Uterus (tissue), 4 donors: ENCODE measurements at places on chromosomes 2 and 18. TPM values are rescaled to one million over a fixed set of nuclear protein-coding genes. Genes with fewer than 3 reads are reported as not detected.

DNA sequence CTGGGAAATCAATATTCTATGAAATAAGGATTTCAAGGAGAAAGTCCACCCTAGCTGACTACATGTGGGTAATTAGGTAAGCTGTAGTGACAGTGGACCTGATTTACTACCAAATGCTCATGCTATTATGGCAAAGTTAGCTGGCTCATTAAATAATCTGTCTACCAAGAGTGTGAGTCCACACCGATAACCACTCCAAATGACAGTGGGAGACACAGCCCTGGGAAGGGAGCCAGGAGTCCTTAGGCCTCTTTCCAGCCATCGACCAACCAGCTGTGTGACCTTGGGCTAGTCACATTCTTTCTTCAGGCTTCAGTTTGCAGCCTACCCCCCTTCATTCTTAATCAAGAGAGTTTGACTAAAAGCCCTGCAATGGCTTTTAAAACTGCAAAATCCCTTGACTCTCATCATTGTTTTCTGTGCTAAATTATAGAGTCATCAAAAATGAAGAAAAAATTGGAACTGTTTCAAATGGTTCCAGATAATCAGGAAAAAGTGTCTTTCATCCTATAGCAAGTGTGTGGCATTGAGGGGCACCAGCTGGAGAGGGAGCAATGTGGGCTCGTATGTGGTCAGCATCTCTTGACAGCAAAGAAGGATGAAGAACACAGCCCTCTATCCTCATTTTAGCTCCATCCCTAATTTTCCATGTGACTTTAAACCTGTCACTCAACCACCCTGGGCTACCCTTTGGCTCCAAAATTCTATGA is 45.6 kb upstream of the SLC14A2 start:
- no peak overlapping the region for H3K4me3 ChIP-seq
- H3K27me3 ChIP-seq: no peaks in the 10 kb centered on the region
- no peak for DNase-seq
- H3K27ac ChIP-seq: no peak overlapping the region
- H3K36me3 ChIP-seq: no peaks in the 10 kb centered on the region

DNA sequence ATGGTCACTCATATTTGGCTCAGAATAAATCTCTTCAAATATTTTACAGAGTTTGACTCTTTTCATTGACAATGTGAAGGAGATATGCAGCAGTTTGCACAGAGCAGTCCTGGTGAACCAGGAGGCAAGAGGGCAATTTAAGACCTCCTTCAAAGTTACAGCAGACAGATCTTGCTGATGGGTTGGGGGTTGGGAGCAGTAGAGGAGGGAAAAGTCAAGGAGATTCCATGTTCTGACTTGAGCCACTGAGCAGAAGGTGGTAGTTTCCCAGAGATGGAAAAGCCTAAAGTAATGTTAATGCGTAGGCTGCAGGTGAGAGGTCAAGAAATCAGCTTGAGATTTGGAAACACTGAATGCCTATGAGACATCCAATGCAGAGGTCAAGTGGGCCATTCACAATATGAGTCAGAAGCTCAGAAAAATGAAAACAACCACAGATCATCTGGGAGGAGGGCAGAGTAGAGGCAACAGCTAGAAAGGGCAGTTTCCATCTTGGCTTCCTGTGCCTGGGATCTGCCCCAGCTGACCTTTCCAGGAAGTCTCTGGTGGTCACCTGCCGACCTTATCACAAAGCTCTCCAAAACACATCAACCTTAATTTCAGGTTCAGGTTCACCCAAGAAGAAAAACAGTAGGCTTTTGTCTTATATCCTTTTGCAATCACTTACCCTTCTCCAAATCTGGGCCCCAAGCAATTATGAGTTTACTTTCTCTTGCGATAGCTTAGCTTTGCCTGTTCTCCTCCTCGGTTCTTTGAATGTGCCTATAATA is 197.5 kb upstream of the ARL4C start:
- no peaks in the 10 kb centered on the region for H3K4me1 ChIP-seq
- H3K4me3 ChIP-seq: no peak overlapping the region
- H3K27ac ChIP-seq: no peak overlapping the region
- H3K36me3 ChIP-seq: no peaks in the 10 kb centered on the region
- DNase-seq: no peak

DNA sequence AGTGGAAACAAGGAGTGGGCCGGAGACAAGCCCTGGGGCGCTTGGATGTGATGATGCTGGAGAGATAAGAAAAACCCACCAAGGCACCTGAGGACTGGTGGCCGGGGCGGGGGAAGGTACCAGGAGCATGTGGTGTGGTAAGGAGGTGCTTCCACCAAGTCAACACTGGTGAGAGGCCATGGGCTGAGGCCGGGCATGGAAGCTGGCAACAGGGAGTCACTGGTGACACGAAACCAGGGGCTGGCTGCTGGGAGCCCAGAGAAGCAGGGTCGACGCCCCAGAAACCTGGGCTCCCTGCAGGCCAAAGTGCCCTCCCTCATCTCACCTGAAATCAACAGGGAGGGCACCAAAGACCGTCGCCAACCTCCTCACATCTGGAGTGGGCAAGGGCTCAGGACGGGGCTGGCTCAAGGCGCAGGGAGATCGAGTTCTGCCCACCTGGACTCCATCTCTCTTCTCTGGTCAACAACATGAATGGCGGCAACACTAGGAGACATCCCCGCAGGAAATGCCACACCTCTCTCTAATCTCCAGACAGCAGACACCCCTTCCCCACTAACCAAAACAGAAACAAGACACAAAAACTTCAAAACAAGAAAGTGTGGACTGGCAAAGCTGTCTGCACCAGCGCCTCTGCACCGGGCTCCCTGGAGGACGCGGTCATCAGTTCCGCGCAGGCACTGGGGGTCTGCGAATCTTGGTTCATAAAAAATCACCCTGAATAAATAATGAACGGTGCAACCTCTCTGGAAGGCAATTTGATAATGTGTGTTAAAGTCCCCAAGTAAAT is 185.5 kb downstream of the HDAC4 start:
- no peak overlapping the region for H3K4me3 ChIP-seq
- no peaks in the 10 kb centered on the region for H3K27me3 ChIP-seq
- H3K4me1 ChIP-seq: peaks cover 12% of the 10 kb centered on the region

- H3K27me3 ChIP-seq: no peaks in the 10 kb centered on the region
- no peak overlapping the region for H3K4me3 ChIP-seq
- no peak for DNase-seq
- H3K36me3 ChIP-seq: no peaks in the 10 kb centered on the region
- peaks cover 18% of the 10 kb centered on the region for H3K4me1 ChIP-seq
- peak overlapping the region; percentile 82 for H3K27ac ChIP-seq
Measured at GRCh38 chr2:43326101-43326825, 99.9 kb upstream of the ZFP36L2 start.

DNA sequence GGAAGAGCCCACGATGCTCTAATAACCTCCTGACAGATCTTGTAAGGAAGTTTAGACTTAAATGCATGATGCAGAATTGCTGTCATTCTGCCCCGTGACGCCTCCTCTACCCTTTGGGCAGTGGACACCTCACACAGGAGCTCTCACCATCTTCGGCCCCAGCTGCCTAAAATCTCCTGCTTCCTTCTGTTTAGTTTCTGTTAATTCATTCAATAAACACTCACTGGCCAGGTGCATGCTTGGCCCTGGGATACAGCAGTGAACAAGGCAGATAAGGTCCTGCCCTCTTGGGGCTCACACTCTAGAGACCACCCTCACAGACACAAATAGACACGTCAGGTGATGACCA is 81.1 kb downstream of the SEPTIN10 start:
- no peaks in the 10 kb centered on the region for H3K4me1 ChIP-seq
- H3K27ac ChIP-seq: no peak overlapping the region
- H3K27me3 ChIP-seq: no peaks in the 10 kb centered on the region

DNA sequence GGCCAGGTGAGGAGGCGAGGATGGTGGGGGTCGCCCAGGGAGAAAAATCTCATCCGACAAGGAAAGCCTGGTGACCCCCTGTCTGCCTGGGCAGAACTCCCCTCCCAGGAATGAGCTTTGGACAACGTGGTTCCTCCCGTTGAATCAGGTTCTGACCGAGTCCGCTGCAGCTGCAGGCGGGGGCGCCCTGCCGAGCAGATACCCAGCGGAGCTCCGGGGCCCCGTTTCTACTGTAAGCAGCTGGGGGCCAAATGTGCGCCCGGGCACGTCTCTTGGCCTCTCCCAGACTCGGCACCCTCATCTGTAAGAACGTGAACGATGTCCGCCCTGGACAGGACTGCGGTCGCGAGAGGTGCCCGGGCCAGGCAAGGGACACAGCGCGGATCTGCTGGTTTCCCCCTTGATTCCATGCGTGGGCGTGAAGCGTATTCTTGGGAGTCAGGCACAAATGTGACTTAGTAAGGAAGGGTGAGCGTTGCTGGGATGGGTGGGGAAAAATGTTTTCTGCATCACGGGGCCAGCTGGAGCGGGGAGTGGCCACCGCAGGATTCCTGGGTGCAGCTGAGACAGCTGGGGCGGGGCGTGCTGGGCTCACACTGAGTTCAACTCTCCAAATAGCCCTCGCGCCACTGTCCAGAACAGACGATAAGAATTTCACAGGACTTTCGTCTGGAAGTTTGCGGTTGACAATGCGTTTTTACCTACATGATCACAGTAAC is 20.2 kb upstream of the TUBB6 start:
- H3K27ac ChIP-seq: peak overlapping the region; percentile 78
- H3K4me3 ChIP-seq: peak overlapping the region; percentile 36
- H3K36me3 ChIP-seq: no peaks in the 10 kb centered on the region
- no peaks in the 10 kb centered on the region for H3K27me3 ChIP-seq

GRCh38 chr2:159148901-159149300 is 137.6 kb downstream of the WDSUB1 start:
- H3K4me1 ChIP-seq: no peaks in the 10 kb centered on the region
- H3K36me3 ChIP-seq: no peaks in the 10 kb centered on the region
- no peaks in the 10 kb centered on the region for H3K27me3 ChIP-seq
- H3K4me3 ChIP-seq: no peak overlapping the region
- no peak for DNase-seq
- H3K27ac ChIP-seq: no peak overlapping the region

GRCh38 chr2:54503192-54503591 is 47.1 kb downstream of the SPTBN1 start:
- no peak overlapping the region for H3K27ac ChIP-seq
- H3K36me3 ChIP-seq: no peaks in the 10 kb centered on the region
- H3K4me3 ChIP-seq: no peak overlapping the region
- no peaks in the 10 kb centered on the region for H3K27me3 ChIP-seq
- H3K4me1 ChIP-seq: peaks cover 11% of the 10 kb centered on the region
- no peak for DNase-seq

DNA sequence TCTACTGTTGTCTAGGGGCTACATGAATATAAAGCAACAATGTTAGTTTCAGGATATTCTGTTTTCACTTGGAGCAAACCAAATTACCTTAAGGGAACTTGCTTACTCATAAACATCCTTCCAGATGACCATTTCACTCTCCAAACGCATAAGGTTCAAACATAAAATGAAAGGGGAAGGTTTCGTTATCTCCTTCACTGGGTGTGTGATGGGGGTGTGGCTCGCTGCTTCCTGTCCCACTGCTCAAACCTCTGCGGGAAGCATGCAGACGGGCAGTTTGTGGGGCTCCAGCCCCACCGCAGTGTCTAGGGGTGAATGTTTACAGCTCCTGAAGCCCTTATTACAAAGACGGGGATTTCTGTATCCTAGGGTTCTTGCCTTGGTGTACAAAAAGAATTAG is 1310.9 kb upstream of the TMEFF2 start:
- no peaks in the 10 kb centered on the region for H3K27me3 ChIP-seq
- H3K36me3 ChIP-seq: no peaks in the 10 kb centered on the region
- no peak for DNase-seq
- no peak overlapping the region for H3K4me3 ChIP-seq
- H3K4me1 ChIP-seq: no peaks in the 10 kb centered on the region

DNA sequence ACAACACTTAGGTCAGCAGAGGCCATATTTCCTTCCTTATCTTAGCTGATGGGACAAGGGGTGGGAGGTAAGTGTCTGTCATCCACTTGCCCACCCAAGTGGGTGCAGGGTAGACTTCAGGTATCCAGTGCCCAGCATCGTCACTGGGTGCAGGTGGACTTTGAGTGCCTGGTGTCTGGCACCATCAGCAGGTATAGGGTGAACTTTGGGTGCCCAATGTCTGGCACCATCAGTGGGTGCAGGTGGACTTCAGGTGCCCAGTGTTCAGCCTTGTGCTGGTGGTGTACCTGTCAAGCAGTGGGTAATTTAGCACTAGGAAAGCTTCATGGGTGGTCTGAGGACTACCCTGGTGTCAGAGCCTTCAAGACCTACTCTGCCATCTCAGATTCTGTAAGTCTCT is 175.6 kb downstream of the SEPTIN10 start:
- no peak for DNase-seq
- H3K27ac ChIP-seq: no peak overlapping the region
- no peaks in the 10 kb centered on the region for H3K36me3 ChIP-seq
- H3K27me3 ChIP-seq: no peaks in the 10 kb centered on the region

Gene SH3BP4
- total RNA-seq: 13.5 TPM

Gene SERPINB8
- total RNA-seq: 2.3 TPM
